Daoy (cell line): ENCODE measurements at places on chromosomes 5 and 9. TPM values are rescaled to one million over a fixed set of nuclear protein-coding genes. Genes with fewer than 3 reads are reported as not detected.

The GNG10 gene
- total RNA-seq, result 140 and 158 TPM in 2 replicates

The STPG3 gene
- total RNA-seq, result not detected in 2 replicates

The MYMK gene
- not detected in 2 replicates for total RNA-seq

The PCDHB16 gene
- total RNA-seq, result 4.3 and 4.8 TPM in 2 replicates

The TRIM36 gene
- total RNA-seq, result 6.3 and 13.3 TPM in 2 replicates

The KIF24 gene
- total RNA-seq, result 5.8 and 6.3 TPM in 2 replicates

The EQTN gene
- total RNA-seq, result not detected in 2 replicates

The CTSV gene
- 13.6 and 15.3 TPM in 2 replicates for total RNA-seq

The ADAMTSL1 gene
- total RNA-seq, result 12.7 and 16.6 TPM in 2 replicates

The PCDHAC2 gene
- 1.2 and 1.3 TPM in 2 replicates for total RNA-seq

The NUTM2F gene
- not detected in 2 replicates for total RNA-seq

The SPATA31D3 gene
- total RNA-seq, result not detected in 2 replicates

The IRGM gene
- total RNA-seq, result 0.51 TPM in 1 of 2 replicates, not detected in the other

The GAPT gene
- not detected in 2 replicates for total RNA-seq

The ANKRD20A1 gene
- total RNA-seq, result 0.15 and 1.3 TPM in 2 replicates

The SYK gene
- total RNA-seq, result 9.4 and 10.0 TPM in 2 replicates

The PCDHB10 gene
- 0.40 and 0.71 TPM in 2 replicates for total RNA-seq

The SPOCK1 gene
- 43.5 and 61.0 TPM in 2 replicates for total RNA-seq

The SLIT3 gene
- 3.4 and 3.5 TPM in 2 replicates for total RNA-seq

The TTF1 gene
- total RNA-seq, result 40.8 and 41.7 TPM in 2 replicates

The RNF44 gene
- 9.5 and 10.4 TPM in 2 replicates for total RNA-seq

The CNTFR gene
- 1.6 TPM in 1 of 2 replicates, not detected in the other for total RNA-seq

The CCDC107 gene
- 8.6 and 9.5 TPM in 2 replicates for total RNA-seq

The SLC45A2 gene
- total RNA-seq, result not detected in 2 replicates

The ORM1 gene
- total RNA-seq, result not detected in 2 replicates
